ENCODE measurements at places on chromosomes 11 and 22.

GRCh38 chr11:360326-361280, 8.7 kb upstream of the B4GALNT4 start:
- no peak for DNase-seq

DNA sequence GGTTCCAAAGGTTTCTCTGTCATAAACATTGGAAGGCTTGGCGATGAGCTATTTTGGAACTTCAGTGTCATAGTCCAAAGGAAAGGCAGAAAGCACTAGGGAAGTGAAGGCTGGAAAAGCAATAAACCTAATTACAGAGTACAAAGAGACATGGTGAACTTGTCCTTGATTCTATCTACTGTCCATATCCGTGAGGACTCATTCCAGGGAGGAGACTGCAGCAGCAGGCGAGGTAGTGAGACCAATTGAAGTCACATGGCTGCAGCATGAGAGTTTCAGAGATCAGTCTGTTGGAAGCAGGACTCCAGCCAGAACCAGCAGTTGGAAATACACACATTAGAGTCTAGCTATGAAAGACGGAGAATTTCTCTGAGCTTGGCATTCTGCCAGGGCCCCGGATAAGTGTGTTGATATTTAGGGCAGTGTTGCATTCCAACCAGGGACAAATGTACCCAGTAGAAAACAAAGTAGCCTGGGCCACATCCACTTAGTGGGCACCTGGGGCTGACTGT, 54.1 kb upstream of the ARHGAP42 start:
- DNase-seq, result no peak

- no peak for DNase-seq
Observed at GRCh38 chr11:17075506-17075905, 2.0 kb downstream of the RPS13 start.

GRCh38 chr22:41833369-41834004, 582 bp downstream of the SREBF2 start:
- no peak for DNase-seq

GRCh38 chr11:69841859-69842698, 22.9 kb upstream of the FGF3 start:
- DNase-seq, result no peak

GRCh38 chr11:110317516-110317932, 21.1 kb upstream of the RDX start:
- no peak for DNase-seq
